Activated T-helper 17 cell treated with anti-CD3 and anti-CD28 coated beads, Interleukin-2, amount 50 U/mL, for 72 hours (primary cell): ENCODE measurements at places on chromosomes 13 and 19.

DNA sequence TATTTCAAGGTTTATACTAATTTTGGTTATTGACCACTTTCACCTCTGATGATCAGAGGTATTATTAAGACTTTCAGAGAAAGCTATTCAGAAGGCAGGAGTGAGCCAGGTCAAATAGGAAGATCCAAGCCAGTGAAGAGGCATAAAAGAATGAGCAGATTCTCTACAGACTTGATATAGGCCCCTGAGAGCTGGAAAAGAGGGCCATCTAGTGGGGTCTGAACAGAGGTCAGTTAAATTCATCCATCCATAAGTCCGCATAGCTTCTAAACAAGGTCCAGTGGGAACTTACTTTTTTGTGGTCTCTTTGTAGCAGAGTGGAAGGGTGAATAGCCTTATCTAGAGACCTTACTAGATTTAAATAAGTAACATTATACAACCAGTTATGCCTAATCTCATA is 126.6 kb upstream of the UFM1 start:
- no peak for ATAC-seq
- H3K27me3 ChIP-seq: peaks cover 3% of the 10 kb centered on the region
- H3K4me3 ChIP-seq: no peak overlapping the region
- no peak overlapping the region for H3K27ac ChIP-seq
- no peaks in the 10 kb centered on the region for H3K36me3 ChIP-seq

GRCh38 chr19:45097450-45097775 is 4.4 kb downstream of the PPP1R37 start:
- ATAC-seq: no peak
- peaks cover 45% of the 10 kb centered on the region for H3K4me1 ChIP-seq
- peak overlapping the region; percentile 58 for H3K27ac ChIP-seq
- H3K27me3 ChIP-seq: no peaks in the 10 kb centered on the region

DNA sequence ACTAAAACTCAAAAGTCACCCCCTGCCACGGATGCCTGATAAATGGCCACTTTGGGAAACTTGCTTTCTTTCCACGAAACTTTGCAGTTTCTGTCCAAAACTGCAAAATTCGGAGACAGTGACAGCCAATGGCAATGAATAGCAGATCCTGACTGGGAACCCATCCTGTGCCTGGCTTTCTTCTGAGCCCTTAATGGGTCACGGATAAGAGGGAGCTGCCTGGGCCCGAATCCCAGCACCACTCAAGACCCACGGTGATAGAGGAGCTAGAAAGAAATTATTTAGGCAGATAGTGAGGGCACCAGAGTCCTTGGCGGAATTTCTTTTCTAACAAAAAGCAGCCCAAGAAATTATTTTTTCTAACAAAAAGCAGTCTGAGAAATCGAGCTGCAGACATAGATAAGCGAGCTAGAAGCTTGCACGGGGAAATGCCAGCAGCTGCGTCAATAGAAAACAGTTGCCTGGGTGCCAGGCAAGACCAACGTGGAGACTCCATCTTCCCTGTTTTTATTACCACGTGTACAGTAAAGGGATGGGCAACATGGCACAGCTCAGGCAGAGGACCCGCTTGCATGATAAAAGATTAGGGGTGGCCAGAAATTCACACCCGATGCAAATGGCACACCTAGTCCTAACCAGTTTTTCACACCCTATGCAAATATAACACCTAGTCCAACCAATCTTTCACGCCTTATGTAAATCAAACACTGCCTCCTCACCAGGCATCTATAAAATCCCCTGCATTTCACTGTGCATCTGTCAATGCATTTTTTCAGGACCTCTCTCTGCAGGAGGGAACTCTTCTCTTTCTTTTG is 7.1 kb upstream of the HSH2D start:
- no peak for ATAC-seq
- H3K36me3 ChIP-seq: peaks cover 34% of the 10 kb centered on the region
- H3K4me3 ChIP-seq: no peak overlapping the region
- no peaks in the 10 kb centered on the region for H3K27me3 ChIP-seq
- no peak overlapping the region for H3K27ac ChIP-seq

DNA sequence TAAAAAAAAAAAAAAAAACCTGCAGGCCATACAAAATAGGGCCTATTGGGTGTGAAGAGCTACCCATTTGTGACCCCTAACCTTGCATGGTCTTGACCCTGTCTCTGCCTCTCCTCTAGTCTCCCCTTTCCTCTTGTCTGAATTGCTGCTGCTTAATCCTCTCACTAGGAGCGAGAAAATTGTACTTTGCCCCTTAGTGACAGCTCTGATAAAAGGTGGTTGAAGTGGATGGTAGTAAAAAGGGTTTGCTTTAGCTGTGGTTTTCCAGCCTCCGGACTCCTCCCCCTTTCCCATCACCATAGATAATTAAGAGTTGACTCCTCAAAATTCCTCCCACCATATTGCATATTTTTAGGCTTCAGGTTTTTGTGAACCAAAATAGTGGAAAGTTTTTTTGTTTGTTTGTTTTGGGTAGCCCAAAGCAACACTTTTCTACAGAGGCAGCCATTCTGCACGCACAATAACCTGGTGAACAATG is 23.5 kb downstream of the ACTN4 start:
- H3K27me3 ChIP-seq: no peaks in the 10 kb centered on the region
- ATAC-seq: no peak
- peaks cover 54% of the 10 kb centered on the region for H3K4me1 ChIP-seq

GRCh38 chr13:71517004-71517403 is 350.0 kb downstream of the DACH1 start:
- H3K27ac ChIP-seq: no peak overlapping the region
- no peaks in the 10 kb centered on the region for H3K36me3 ChIP-seq
- no peaks in the 10 kb centered on the region for H3K27me3 ChIP-seq
- no peak for ATAC-seq
